BJ (cell line): ENCODE measurements at places on chromosomes 2 and 18.

GRCh38 chr2:190569994-190570755 lies 35.7 kb upstream of the NEMP2 start:
- no peak for DNase-seq

DNA sequence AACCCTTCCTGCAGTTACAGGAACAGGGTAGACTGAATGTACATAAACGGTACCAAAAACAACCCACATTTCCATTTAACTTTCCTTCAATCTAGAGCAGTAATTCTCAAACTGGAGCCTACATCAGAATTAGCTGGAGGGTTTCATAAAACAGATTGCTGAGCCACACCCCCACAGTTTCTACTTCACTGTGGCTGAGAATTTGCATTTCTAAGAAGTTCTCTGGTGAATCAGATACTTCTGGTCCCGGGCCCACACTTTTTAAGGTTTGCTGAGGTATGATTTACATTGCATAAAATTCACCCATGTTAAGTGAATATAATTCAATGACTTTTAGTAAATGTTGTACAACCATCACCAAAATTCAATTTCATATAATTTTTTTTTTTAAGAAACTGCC lies 113.7 kb downstream of the SRBD1 start:
- DNase-seq: no peak

DNA sequence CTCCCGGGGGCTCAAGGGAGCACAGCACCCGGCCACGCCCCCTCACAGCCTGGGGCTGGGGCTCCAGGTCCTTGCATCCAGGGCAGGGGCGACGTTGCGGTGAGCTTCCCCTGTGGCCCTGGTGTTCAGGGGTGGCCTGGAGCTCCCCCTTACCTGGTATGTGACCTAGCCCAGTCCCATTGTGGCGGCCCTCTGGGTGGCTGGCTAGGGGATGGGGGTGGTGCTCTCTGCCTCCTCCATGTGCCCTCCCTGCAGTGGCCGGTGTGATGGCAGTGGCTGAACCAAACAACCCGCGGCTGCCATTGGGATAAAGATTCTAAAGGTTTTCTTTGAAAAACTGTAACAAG lies 288.3 kb downstream of the RDH14 start:
- no peak for DNase-seq

DNA sequence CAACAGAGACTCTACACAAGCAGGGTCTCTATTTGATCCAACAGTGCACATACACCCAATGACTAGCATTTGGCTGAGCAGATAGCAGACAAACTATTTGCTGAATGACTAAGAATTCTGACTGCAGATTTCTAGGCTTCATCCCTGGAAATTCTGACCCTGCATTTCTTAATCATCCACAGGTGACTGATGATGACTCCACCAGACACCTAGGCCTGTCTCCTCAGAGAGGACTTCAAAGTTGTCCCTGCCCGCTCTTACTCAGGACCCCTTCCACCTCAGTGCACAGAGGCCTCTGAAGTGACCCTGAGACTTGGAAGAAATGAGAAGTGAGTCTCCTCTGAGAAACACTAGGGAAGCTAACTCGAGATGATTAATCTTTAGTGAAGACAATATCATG lies 51.3 kb downstream of the SEPTIN10 start:
- DNase-seq: no peak

DNA sequence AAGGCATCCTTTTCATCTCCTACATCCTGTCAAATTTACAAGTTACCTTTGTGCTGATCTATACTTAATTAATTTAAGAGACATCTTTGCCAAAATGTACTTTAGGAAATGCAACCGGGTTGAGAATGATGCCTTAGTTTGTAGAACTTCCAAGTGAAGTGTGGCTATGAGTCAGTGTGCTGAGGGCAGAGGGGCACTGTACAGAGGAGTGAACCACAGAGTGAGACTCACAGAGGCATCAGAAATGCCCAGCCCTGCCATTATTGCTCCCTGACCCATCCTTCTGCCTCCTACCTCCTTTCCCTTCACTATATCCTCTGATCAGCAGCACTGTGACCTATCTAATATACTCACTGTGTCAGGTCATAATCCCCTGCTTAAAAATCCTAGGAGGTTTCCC lies 320.1 kb downstream of the LRRTM1 start:
- no peak for DNase-seq

GRCh38 chr18:76943542-76944339 lies 121.4 kb downstream of the ZNF236 start:
- DNase-seq: no peak

DNA sequence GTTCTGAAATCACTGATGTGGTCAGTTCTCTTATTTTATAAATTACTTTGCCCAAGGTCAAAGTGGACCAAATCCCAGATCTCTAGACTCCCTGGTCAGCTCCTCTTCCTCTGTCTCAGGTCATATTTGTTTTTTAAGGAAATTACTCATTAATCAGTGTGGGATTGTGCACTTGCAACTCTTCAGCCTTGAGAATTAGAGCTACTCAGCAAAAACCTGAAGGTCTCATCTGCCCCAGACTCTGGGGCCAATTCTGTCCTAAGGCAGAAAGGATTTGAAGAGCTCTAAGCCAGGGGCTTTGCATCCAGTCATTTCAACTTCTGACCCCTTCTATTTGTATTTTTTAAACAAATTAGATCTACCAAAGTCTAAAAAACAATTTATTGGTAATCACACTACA lies 17.7 kb upstream of the DCC start:
- no peak for DNase-seq

DNA sequence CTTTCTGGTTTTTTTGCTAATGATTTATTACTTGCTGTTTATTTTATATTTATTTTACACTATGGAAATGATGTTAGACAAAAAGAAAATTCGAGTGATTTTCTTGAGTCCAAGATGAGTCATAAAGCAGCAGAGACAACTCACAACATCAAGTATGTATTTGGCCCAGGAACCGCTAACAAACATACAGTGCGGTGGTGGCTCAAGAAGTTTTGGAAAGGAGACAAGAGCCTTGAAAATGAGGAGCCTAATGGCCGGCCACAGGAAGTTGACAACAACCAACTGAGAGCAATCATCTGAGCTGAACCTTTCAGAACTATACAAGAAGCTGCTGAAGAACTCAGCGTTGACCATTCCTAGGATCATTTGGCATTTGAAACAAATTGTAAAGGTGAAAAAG lies 594.1 kb downstream of the SATB2 start:
- DNase-seq: no peak

GRCh38 chr2:164662868-164663631 lies 41.8 kb upstream of the GRB14 start:
- DNase-seq: no peak

GRCh38 chr2:24206242-24206641 lies 31.4 kb downstream of the FAM228A start:
- DNase-seq: no peak

DNA sequence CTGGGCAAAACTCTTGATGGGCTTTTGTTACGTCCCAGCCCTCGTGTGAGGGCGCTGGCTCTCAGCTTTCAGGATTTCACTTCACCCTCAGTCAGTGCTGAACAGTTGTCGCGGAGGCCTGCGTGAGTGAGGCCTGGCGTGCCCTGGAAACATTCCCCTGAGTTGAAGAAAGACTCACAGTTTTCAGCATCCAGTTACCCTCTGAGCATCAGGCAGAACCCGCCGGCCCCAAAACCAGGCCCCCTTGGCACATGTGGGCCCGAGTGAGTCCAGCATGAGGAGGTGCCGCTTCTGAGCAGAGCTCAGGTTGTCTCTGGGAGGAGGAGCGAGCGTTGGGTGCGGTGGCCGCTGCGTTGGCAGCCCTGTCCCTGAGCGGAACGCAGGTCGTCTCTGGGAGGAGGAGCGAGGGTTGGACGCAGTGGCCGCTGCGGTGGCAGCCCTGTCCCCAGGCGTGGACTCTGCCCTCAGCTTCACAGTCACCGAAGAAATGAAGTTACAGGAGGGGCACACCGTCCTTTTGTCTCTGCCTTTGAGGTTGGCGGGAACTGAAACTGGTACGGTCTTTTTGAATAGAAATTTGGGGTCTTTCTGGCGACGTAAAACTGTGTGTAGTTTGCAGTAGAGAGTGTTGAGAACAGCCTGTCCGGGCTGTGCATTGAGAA lies at the start of gene NEU4:
NEU4 (plus strand) TSS at position 473 of the 662 bp plus-strand sequence. CDS start 5,292 bp downstream, outside the sequence.
- no peak for DNase-seq

GRCh38 chr2:30706534-30707303 lies 100.5 kb downstream of the CAPN13 start:
- no peak for DNase-seq

DNA sequence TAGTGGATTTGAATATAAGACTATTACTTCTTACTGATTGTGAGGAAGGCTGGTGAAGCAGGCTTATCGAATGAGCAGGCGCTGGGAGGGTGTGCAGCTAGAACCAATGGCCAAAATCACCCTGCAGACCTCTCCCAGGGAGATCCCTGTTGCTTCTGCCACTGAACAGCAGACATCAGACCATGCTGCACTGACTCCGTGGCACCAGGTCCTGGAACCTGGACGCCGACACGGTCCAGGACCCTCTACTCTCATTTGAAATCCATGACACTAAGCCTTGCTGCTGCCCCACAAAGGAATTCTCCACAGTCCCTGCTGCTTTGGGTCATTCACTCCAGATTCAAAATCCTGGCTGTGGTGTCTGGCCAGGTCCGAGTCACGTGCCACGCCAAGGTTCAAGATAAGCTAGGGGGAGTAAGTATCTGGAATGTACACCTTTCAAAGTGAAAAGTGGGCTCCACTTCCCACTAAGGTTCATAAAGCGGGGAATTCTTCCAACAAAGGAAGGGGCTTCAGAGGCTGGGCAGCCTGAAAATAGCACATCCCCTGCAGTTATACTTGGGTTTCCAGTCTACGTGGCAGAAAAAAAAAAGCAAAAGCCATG lies 9.0 kb upstream of the YWHAQ start:
- no peak for DNase-seq

GRCh38 chr18:68699043-68699442 lies 15.9 kb downstream of the TMX3 start:
- no peak for DNase-seq

GRCh38 chr18:58556331-58557007 lies 72.4 kb downstream of the ALPK2 start:
- DNase-seq: no peak

- DNase-seq: peak; percentile 66
These were observed 224.3 kb downstream of the ANAPC1 start for GRCh38 chr2:111659361-111660333.

GRCh38 chr2:85939131-85939530 lies 50.3 kb upstream of the ST3GAL5 start:
- DNase-seq: no peak

DNA sequence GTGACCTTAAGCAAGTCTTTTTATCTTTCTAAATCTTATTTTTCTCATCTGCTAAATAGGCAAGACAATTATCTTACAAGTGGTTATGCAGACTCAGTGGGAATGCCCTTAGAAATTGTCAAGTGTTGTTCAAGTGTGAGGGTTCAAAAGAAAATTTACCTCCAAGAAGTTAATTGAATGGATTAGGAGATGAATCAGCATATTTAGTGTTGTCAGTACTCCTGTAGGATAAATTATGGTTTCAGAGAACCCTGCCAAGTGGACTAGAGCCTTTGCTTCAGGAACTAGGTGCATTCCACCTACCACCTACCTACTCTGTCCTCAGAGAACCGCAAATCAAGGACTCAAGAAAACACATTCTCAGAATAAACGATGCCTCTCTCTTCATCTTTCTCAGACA lies 69.8 kb upstream of the KCTD1 start:
- DNase-seq: no peak
